Right cardiac atrium (tissue), 5 donors: ENCODE measurements at places on chromosomes 4 and X.

GRCh38 chr4:41256740-41257256, at the start of gene UCHL1:
TSS of gene UCHL1 (plus strand) at chr4:41256928. CDS start at chr4:41256977, 49 bp downstream.
- peak; percentile 76 for DNase-seq

- no peak for DNase-seq
Measured at GRCh38 chrX:19660604-19661255, 145.4 kb upstream of the MAP3K15 start.

- peak; percentile 34 for DNase-seq
Measured at GRCh38 chrX:108223585-108223984, 132.0 kb downstream of the ATG4A start.

GRCh38 chrX:116285501-116285900, 115.0 kb downstream of the AGTR2 start:
- DNase-seq: no peak
